ENCODE measurements at places on chromosomes 13 and 19. TPM values are rescaled to one million over a fixed set of nuclear protein-coding genes. Genes with fewer than 3 reads are reported as not detected.

DNA sequence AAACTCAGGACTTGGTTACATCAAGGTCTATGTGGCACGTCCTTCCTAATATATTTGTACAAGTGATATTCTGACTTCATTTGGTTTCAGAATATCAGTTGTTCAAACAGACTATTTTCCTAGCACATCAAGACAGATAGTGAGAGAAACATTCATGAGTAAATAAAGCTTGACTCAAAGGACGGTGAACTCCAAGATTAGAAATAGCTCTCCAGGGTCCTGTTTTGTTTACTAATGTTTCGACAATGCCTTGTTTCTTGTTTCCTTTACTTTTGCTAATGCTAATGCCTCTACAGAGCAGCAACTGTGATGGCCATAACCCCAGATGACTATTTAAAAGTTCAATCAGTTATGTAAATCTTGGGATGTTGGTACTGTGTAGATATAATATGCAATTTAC, 313.9 kb downstream of the KLF12 start:
- DNase-seq = no peak

DNA sequence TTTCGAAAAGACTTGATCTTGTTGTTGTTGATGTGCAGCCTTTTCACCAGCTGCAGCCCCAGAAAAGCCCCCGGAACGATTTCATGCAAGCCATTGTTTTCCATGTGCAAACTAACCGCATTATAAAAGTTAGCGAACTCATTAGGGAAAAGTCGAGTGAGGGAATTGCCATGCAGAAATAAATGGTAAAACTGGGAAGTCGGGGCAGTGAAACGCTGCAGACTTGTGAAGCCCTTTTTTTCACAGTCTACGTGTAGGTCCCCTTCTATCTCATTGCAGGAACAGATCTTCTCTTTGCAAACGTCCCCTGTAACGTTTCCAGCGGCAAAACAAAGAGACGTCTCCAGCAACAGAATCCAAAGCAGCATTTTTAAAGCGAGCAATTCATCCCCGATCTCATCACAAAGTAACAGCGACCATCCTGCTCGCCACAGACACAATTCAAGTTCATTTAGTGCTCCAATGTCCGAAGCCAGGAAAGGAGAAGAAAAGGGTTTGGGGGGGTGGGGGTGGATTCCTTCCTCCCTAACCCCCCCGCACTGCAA, 1.1 kb downstream of the SLITRK1 start:
- no peak for DNase-seq

DNA sequence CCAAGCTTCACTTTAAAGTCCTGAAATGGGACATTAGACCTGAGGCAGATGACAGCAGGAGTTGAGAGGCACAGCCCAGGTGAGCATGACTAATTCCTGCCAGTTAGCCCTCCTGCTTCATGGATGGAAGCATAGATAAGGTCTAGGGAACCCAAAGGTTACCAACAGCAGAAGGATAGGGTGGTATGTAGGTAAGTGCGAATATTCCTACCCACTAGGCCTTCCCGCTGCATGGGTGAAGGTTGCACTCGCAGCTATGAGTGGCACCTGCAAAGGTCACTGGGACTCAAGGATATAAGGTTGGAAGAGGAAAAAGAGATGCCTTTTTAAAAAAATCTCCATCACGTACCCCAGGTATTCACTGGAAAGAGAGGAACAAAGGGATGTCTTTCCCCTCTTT, 12.2 kb upstream of the MLLT1 start:
- DNase-seq = no peak

GRCh38 chr13:114224201-114224600, 10.5 kb upstream of the CDC16 start:
- no peak for DNase-seq

DNA sequence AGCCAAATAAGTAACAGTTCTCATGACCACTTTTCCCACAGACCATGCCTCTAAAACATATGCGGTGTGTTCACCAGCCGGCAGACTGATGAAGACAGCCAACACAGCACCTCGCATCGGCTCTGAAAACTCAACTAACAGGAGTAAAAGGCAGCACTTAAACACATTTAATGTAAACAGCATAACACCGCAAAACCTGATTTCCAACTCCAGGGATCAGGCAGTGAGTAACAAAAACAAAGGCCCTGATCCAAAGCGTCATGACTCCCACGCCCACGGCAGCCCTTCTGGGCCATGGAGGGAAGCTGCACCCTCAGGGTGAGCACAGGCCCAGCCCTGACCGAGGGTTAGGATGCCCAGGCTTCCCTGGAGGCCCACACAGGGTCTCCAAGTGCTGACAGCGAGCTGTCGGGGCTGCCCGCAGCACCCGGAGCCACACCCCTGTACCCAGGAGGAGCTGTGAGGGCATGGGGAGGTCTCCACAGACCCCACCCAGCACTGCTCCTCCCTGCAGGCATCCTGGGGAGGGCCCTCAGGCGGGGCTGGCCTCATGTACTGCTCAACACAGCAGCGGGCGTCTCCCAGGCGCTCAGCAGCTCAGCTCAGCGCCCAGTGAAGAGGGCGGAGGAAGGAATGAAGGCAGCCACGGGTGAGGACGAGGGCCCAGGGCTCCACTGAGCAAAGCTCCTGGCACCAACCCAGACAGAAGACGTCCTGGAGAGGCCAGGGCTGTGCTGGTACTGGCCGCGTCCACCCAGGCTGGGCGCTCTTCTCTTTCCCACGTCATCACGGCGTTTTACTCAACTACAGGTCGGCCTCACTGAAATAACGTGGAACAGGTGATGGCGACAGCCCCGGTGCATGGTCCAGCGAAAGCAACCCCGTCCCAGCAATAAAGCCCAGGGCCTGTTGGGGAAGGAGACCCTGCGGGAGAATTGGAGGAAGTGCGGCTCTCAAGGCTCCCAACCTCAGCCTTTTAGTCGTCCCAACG, 53.7 kb downstream of the RASA3 start:
- peak; percentile 63 for DNase-seq

DNA sequence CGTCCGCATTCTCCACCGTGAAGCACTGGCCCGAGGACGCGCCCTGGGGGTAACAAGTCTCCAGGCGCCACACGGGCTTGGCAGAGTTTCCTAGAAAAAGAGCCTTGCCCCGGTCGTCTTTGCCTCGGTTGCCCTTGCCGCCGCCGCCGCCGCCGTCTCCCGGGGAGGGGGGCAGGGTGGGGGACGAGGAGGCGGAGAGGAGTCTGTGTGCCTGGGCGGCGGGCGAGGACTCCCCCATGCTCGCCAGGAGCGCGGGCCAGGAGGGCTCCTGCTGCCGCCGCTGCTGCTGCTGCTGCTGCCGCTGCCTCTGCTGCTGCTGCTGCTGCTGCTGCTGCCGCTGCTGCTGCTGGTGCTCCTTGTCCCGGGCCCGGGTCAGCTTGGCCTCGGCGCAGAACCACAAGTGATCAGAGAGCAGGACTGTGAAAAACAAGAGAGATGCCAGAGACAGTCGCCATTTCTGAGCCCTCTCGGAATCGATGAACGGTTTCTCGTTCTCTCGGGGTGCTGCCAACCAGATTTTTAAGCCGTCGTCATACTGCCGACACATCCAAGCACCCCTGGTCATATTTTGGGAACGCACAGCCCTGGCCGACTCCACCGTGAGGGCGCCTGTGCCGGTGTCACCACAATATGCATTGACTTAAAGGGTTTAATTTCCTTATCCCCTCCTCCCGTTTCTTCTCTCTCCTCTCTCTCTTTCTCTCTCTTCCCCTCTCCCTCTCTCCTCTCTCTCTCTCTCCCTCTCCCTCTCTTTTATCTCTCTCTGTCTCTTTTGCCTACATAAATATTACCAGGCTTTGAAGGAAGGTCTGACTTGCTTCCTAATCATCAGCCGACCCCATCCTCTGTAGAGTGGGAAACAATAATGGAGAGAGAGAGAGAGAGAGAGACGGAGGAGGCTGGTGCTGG, 349.1 kb downstream of the LIG4 start:
- no peak for DNase-seq

GRCh38 chr13:113631341-113632095, 26.5 kb downstream of the ATP4B start:
- DNase-seq = no peak

GRCh38 chr13:55432814-55433213, 1707.9 kb upstream of the PRR20A start:
- DNase-seq = no peak

Gene TBC1D4
- 15.1 TPM for total RNA-seq

Gene TJP3
- total RNA-seq = not detected

Gene ZNF730
- total RNA-seq = 1.8 TPM

Gene KLK3
- total RNA-seq = not detected
